Activated CD8-positive, alpha-beta memory T cell treated with anti-CD3 and anti-CD28 coated beads, Interleukin-2, amount 10 ng/mL, durations not matched to agents 7 days and 5 days (primary cell): ENCODE measurements at places on chromosomes 12 and 14.

GRCh38 chr12:113227686-113228391 lies 6.6 kb downstream of the TPCN1 start:
- peaks cover 25% of the 10 kb centered on the region for H3K4me1 ChIP-seq
- no peak for DNase-seq
- H3K4me3 ChIP-seq, result no peak overlapping the region
- no peak overlapping the region for H3K27ac ChIP-seq
- H3K27me3 ChIP-seq, result no peaks in the 10 kb centered on the region

DNA sequence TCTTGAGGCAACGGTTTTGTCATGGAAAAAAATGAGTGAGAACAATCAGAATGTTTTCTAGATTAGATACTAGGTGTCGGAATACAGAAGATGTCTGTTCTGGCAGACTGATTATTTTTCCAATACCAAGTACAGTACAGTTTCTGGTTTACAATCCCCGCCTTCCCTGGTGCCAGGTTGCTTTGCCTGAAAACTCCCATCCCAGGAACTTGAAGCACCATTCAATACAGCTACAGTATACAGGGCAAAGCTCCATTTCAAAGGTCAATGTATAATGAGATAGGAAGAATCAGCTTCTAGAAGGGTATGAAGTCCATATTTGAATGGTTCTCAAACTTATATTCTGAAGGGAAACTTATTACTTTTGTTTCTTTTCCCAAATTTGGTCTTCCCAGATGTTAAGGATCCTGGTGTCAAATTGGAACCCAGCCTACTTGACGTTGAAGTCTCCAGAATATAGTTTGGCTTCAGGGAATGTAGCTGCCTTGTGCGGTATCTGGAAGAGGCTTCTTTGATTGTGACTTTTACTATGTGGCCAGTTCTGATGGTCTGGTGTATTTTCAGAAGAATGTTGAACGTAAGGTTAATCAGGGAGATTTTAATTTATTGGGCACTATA lies 238.0 kb upstream of the ATP2B1 start:
- H3K27ac ChIP-seq, result no peak overlapping the region
- no peak for DNase-seq
- no peak overlapping the region for H3K4me3 ChIP-seq
- peaks cover 26% of the 10 kb centered on the region for H3K4me1 ChIP-seq
- peaks cover 4% of the 10 kb centered on the region for H3K36me3 ChIP-seq

GRCh38 chr12:80472911-80473500 lies 29.0 kb downstream of the PTPRQ start:
- no peaks in the 10 kb centered on the region for H3K27me3 ChIP-seq
- no peaks in the 10 kb centered on the region for H3K4me1 ChIP-seq
- no peak for DNase-seq
- no peak overlapping the region for H3K27ac ChIP-seq

- H3K4me3 ChIP-seq, result no peak overlapping the region
Measured at GRCh38 chr14:64725879-64726584, 21.8 kb downstream of the PLEKHG3 start.

DNA sequence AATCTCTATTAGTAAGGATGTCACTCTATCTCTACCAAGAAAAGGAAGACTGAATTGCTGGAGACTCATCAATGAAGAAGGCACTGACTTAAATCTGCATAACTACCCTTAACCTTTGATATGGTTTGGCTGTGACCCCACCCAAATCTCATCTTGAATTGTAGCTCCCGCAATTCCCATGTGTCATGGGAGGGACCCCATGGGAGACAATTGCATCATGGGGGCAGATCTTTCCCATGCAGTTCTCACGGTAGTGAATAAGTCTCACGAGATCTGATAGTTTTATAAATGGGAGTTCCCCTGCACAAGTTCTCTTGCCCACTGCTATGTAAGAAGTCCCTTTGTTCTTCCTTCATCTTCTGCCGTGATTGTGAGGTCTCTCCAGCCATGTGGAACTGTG lies 73.4 kb upstream of the PPM1H start:
- no peaks in the 10 kb centered on the region for H3K27me3 ChIP-seq
- no peak overlapping the region for H3K4me3 ChIP-seq
- H3K4me1 ChIP-seq, result no peaks in the 10 kb centered on the region
- H3K36me3 ChIP-seq, result no peaks in the 10 kb centered on the region
- H3K27ac ChIP-seq, result no peak overlapping the region

DNA sequence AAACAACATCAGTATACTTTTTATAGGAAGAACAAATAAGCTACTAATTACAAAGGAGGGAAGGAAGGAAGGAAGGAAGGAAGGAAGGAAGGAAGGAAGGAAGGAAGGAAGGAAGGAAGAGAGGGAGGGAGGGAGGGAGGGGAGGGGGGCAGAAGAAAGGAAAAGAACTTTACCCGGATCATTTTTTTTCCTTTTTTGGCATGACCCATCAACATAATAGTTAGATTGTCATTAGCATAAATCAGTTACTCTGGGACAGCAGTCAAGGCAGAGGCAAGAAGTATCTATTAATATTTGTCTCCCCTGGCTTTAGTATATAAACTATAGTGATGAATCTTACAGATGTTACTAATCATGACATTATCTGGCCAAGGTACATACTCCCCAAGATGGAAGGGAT lies 35.2 kb upstream of the TSPAN8 start:
- H3K4me1 ChIP-seq, result no peaks in the 10 kb centered on the region
- no peak for DNase-seq
- H3K36me3 ChIP-seq, result no peaks in the 10 kb centered on the region
- H3K4me3 ChIP-seq, result no peak overlapping the region
- H3K27ac ChIP-seq, result no peak overlapping the region

DNA sequence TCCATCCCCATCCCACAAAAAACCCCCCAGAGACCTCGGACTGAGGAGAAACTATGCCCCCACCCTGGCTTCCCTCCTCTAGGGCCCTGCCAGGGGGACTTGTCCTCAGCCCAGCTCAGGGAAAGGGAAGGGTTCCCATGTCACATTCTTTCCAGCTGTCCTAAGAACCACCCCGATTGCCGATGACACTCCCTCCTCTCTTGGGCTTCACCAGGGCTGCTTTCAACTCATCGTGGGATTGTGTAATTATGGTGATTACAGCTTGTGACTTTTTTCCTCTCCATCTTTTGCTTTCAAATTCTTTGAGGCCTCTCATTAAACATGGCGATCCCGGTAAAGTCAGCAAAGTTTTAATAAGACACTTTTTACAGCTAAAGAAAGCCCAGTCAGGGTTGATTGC lies 344.0 kb downstream of the DPF3 start:
- no peak overlapping the region for H3K4me3 ChIP-seq
- H3K27me3 ChIP-seq, result peaks cover 64% of the 10 kb centered on the region
- DNase-seq, result no peak
- H3K4me1 ChIP-seq, result peaks cover 20% of the 10 kb centered on the region
- no peak overlapping the region for H3K27ac ChIP-seq
- no peaks in the 10 kb centered on the region for H3K36me3 ChIP-seq

GRCh38 chr14:22220427-22220826 lies 368.6 kb downstream of the DAD1 start:
- H3K27ac ChIP-seq, result no peak overlapping the region
- H3K27me3 ChIP-seq, result no peaks in the 10 kb centered on the region
- no peak for DNase-seq
- H3K4me1 ChIP-seq, result peaks cover 7% of the 10 kb centered on the region
- H3K4me3 ChIP-seq, result no peak overlapping the region
- H3K36me3 ChIP-seq, result no peaks in the 10 kb centered on the region
